Cerebellum (tissue), 4 donors: ENCODE measurements at places on chromosomes 16 and 17. TPM values are rescaled to one million over a fixed set of nuclear protein-coding genes. Genes with fewer than 3 reads are reported as not detected.

Gene TBX2
- 1.3 TPM for total RNA-seq

Gene TNFRSF17
- total RNA-seq, result not detected

Gene C1QL1
- 4.3 TPM for total RNA-seq

Gene RGS11
- 10.1 TPM for total RNA-seq

Gene TBC1D26
- 0.54 TPM for total RNA-seq

Gene CLDN9
- total RNA-seq, result not detected

Gene HOXB8
- not detected for total RNA-seq

Gene LRRC3C
- total RNA-seq, result not detected

Gene FAM20A
- total RNA-seq, result 2.8 TPM

Gene FOXN1
- total RNA-seq, result not detected

Gene MPHOSPH6
- 62.5 TPM for total RNA-seq

Gene CLEC10A
- not detected for total RNA-seq

Gene NOXO1
- total RNA-seq, result 0.64 TPM

Gene MRPS23
- total RNA-seq, result 17.1 TPM

Gene CES5A
- total RNA-seq, result 0.18 TPM

Gene SRL
- total RNA-seq, result 1.2 TPM

Gene MYCBPAP
- 0.91 TPM for total RNA-seq

Gene CCL23
- not detected for total RNA-seq

Gene TVP23A
- 12.2 TPM for total RNA-seq

Gene CLDN6
- not detected for total RNA-seq

Gene KRT27
- 0.18 TPM for total RNA-seq

Gene SHISA6
- 29.5 TPM for total RNA-seq
